ENCODE measurements at places on chromosomes 7 and 10. TPM values are rescaled to one million over a fixed set of nuclear protein-coding genes. Genes with fewer than 3 reads are reported as not detected.

The TMEM236 gene
- not detected for total RNA-seq

The PSMG3 gene
- total RNA-seq, result 20.9 TPM

The CRPPA gene
- 1.2 TPM for total RNA-seq

The SFTPA2 gene
- not detected for total RNA-seq

The ZC3HAV1L gene
- 0.16 TPM for total RNA-seq

The OR9A2 gene
- total RNA-seq, result not detected

The TACR2 gene
- not detected for total RNA-seq

The OR13A1 gene
- total RNA-seq, result not detected
